Fibroblast of mammary gland (primary cell): ENCODE measurements at places on chromosomes 7 and 10.

DNA sequence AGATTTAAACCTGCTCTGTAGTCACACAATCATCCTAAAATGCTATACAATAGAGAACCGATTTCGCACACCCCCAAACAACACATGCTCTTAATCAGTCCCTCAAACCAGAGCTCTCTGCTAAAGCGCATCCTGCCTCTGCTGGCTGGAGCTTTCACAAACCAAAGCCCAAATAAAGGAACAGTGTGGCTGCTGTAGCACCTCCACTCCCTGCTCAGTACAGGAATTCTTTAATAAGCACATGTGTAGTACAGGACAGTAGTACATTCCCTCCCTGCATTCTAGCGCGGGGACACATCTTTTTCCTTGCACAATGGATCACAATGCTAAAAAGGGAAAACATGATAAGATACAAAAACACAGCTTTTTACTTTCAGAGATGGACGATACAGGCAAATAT is 684.6 kb downstream of the MAGI2 start:
- no peak for DNase-seq

- DNase-seq: no peak
Observed at GRCh38 chr7:47428768-47429472, 153.0 kb downstream of the TNS3 start.

- DNase-seq: no peak
Observed at GRCh38 chr10:42867571-42867970, 85.0 kb downstream of the BMS1 start.

DNA sequence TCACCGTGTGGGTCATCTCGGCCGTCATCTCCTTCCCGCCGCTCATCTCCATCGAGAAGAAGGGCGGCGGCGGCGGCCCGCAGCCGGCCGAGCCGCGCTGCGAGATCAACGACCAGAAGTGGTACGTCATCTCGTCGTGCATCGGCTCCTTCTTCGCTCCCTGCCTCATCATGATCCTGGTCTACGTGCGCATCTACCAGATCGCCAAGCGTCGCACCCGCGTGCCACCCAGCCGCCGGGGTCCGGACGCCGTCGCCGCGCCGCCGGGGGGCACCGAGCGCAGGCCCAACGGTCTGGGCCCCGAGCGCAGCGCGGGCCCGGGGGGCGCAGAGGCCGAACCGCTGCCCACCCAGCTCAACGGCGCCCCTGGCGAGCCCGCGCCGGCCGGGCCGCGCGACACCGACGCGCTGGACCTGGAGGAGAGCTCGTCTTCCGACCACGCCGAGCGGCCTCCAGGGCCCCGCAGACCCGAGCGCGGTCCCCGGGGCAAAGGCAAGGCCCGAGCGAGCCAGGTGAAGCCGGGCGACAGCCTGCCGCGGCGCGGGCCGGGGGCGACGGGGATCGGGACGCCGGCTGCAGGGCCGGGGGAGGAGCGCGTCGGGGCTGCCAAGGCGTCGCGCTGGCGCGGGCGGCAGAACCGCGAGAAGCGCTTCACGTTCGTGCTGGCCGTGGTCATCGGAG is 1.8 kb downstream of the ADRA2A start:
- no peak for DNase-seq

DNA sequence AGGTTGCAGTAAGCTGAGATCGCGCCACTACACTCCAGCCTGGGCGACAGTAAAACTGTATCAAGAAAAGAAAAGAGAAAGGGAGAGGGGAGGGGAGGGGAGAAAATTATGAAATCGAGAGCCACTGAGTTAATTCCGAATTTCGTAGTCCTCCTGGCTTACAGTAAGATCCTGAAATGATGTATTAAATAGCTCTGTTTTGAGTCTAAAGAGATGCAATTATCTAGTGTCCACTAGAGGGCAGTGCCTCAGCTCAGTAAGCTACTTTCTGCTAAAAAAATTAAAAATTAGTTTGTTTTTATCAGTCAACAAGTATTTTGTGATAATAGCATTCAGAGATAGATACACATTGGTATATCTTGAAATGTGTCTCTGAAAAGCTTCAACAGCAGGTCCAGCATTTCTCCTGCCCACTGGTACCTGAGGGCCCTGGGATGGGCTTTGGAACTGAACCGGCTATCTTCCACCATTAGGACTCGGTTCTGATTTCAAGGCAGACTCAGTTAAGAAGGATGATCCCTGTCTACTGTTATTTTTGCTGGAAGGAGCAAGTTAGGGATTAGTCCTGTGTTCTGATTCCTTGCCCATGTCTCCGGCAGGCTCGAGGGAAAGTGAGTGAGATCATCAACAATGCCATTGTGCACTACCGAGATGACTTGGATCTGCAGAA is 19.5 kb downstream of the TSPAN33 start:
- DNase-seq: peak; percentile 73

DNA sequence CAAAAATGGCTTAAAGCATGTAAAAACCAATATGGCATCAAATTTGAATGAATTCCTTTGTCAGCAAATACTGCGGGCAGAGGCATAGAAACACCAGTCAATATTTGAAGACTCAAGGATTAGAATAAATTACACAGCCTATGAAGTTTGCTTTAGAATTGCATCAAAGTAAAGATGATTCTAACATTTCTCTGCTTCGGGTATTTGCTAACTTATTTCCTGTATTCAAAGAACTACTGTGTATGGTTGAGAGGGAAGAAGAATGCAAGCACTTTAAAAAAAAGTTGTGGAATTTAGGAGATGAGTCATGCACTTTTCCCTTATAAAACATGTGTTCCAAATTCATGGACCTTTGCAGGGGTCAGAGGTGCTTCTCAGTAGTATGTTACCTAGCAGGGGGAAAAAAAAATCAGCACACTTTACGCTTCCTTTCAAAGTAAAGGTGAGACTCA is 90.1 kb downstream of the PIP4K2A start:
- peak; percentile 83 for DNase-seq

DNA sequence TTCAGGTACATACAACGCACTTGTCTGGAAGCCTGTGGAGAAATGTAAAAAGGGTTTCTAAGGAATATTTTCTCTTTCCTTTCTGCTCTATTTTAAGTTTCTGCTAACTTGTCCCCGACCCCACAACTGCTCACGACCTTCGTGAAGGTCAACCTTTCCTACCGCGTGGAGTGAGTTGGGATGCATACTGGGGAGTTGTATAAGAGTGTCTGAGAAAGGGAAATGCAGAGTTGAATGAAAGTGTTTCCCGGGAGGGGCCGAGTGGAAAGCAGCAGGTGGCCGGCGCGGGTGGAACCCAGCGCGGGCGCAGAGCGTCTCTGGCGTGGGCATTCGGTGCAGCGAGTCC is 17.9 kb upstream of the ACBD5 start:
- DNase-seq: no peak
